Stimulated activated CD8-positive, alpha-beta memory T cell treated with anti-CD3 and anti-CD28 coated beads, Interleukin-7, amount 100 ng/mL, for 24 hours (primary cell): ENCODE measurements at places on chromosomes 2 and 18.

DNA sequence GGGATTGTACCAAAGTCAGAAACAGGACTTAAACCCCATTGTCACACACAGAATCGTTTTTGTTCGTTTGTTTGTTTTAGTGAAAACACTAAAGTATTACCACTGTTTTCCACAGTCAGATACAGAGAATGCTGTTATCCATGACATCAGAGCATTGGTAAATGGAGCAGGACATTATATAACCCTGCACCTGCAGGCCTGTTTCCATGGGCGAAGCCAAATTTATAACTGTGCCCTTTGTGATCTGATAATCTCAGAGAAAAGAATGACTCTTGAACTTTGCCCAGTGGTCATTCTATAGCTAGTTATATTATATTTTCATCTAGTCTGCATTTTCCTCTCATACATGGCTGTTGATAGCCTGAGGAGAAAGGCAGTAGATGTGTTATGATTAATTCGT, 217.6 kb downstream of the TMEM182 start:
- DNase-seq, result no peak

- DNase-seq, result no peak
Measured at GRCh38 chr18:49934457-49934856, 121.1 kb upstream of the ACAA2 start.

DNA sequence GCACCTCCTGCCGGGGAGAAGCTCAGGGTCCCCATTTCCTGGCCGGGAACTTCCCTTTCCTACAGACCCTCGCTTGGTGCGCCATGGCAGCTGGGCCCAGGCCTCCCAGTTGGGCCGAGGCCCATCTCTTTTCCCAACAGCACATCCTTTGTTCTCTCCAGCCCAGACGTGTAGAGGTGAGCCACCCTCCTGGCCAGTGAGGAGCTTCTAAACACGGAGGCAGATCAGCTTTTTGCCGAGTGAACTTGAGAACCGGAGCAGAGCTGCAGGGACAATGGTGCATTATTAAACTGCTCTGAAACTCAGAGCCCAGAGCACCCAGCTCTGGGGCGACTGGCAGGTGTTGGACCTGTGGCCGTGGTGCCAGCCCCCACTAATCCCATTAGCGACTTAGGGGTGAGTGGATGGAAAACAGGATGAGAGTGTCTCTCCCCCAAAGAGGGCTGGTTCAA, 25.4 kb downstream of the SH3BP4 start:
- DNase-seq, result no peak

DNA sequence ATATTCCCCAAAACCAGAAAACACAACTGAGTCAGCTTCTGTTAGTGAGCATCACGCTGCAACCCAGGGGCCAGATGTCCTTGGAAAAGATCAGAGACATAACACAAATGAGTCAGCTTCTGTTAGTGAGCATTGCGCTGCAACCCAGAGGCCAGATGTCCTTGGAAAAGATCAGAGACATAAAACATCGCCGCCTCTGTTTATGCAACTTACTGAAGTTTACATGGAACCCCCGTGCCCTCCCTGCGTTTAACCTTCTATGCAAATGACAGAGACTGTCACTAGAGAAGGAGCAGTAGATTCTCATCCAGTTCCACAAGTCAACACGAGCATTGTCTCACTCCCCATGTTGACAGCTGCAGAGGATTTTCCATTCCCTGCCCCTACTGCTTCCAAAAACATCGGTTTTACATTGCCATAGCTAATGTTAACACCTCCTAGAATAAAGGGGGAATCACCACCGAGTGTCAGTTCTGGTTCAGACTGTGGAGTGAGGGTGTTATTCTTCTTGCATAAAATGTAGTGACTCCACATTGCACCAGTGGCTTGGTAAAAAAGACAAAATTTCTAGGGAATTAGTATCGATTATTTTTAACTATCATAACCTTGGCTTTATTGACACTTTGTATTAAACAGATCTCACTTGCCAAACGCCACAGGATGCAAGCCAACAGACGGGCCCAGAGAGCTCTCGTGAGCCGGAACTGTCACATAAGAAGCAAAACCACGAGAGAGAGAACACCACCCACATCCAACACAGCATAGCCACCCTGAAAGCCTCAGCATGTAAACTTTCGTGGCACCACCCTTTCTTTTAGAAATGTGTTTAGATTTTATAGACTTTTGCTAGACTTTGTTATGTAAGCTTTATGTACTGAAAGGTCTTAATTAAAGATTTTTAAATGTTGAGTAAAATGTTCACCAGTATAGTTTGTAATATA, 87.7 kb downstream of the SH3YL1 start:
- no peak for DNase-seq

DNA sequence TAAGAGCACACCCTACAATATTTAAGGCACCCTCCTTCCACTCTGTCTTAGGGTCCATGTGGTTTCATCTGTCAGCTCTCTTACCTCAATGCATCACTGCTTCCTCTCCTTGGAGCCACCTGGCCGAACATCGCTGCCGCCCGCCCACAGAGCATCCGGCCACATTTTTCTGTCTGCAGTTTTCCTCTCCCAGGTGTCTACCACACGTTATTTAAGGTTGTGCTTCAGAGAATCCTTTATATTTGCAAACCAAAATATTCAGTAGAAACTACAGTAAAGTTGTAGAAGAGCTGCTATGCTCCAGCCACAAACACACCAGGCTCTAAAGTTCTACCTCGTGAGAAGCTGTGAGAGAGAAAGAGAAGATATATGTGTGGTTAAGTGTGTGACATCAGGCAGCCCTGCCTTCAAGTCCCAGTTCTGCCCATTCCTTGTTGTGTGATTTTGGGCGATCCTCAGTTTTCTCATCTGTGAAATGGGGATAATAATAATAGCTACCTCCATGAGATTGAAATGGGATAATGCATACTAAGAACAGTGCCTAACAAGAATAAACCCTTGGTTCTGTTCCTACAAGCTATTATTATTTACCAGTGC, 4.9 kb upstream of the STK17B start:
- DNase-seq, result peak; percentile 55

GRCh38 chr2:124796647-124797046, 771.6 kb downstream of the CNTNAP5 start:
- DNase-seq, result no peak

DNA sequence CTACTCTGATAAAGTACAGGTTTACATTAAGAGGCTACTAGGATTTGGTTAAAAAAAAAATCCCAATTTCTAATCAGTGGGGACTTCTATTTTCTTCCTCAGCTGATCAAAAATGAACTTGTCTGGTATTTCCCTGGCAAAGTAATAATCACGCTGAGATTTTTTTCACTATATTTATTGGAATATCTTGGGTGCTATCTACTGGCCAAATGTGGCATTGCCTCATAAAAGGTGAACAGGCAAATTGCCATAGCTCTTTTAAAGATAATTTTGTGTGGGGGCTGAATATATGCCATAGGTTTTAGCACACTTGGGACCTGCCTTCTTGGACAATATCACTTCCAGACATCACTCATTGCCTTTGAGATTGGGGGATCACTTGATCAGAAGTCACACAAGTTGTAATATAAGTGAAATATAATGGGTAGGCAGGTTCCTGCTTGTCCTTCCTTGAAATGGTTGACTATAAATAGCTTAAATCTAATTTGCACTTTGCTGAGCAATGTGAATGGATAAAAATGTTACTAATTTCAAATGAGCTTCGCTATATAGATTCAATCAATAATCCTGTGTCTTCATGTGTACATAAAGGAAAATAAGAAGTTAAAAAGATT, 7.0 kb upstream of the NXPH2 start:
- no peak for DNase-seq

DNA sequence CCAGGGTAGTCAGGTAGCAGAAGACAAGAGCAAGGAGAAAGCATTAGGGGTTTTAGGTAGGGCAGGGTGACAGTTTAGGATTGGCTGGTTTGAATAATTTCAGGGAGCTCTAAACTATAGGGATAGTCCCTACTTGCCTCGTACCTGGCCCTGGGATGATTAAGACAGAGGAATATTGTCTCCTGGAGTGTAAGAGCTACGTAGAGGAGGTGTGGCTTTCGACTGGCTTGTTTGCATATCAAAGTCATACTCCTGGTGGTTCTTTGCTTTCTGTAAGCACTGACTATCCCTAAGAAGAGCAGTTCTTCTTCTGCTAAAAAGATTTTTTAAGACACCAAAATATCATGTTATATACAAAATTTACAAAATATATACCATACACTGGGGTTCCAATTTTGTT, 1867.4 kb downstream of the SUCLG1 start:
- DNase-seq, result no peak

DNA sequence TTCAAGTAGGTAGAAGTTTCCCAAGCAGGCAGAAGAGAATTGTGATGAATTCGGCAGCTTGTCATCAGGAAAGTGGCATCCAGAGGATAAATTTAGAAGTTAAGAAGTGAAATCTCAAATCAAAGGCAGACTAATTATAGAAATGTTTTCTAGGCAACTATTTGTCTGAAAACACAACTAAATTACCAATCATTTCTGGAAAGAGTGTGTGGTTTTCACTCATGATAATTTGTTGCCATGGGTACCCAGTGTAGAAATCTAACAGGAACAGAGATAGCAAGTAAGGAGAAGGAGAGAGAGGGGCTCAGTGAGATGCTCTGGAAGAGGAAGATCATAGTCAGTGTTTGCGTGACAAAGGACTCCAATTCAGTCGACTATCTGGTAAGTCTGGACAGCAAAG, 208.1 kb downstream of the NCKAP5 start:
- no peak for DNase-seq

GRCh38 chr2:100733391-100734187, 86.3 kb upstream of the NPAS2 start:
- DNase-seq, result no peak

DNA sequence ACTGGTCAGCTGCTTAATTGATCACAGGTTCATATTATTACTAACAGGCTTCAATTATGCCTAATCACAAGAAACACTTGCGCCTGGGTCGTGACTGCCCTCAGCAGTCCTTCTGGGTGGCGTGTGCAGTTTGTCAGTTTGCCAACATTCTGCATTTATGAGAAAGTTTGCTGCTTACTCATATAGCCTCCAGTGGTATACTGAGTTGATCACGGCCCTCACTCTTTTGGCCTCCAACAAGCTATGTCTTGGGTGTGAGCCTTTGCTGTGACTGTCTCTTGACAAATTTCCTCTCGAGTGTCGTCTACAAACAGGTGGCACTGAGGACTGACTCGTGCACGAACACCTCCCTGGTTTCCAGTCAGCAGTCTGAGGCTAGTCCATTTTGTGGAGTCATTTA, 27.3 kb downstream of the DCDC2C start:
- no peak for DNase-seq

DNA sequence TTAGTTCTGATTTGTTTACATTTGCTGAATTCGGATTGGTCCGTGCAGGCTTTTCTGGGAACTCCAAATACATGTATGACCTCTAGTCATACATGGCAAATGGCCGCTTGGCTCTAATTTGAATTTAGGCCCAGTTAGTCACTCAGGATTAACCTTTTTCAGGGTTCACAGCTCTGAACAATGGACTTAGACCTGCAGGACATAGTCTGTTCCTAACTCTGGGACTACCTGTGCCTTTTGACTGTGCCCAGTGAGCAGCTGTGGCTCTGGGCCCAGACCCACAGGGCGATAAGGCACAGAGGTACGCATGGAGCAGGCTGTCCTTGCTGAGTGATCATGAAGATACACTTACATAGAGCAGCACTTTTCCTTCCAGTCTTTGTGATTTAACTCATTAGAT, 28.5 kb downstream of the IL37 start:
- DNase-seq, result no peak

GRCh38 chr18:34639687-34640086, 70.4 kb upstream of the DTNA start:
- no peak for DNase-seq

DNA sequence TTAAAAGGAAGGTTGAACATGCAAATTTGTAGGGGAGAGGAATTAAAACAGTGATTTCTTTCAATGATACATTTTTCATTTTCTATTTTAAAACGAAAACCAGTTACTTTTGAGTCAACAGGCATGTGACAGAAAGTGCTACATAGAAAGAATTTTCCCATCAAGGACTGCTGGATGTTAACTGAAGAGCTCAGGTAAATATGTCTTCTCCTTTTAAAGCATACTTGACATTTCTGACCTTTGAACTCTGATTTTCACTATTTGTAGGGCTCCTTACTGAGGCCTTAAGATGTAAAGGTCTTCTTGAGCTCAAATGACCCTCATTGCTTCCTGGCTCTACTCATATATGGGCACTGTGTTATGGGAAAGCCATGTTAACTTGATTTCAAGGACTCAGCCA, 32.4 kb downstream of the FIGN start:
- DNase-seq, result no peak

DNA sequence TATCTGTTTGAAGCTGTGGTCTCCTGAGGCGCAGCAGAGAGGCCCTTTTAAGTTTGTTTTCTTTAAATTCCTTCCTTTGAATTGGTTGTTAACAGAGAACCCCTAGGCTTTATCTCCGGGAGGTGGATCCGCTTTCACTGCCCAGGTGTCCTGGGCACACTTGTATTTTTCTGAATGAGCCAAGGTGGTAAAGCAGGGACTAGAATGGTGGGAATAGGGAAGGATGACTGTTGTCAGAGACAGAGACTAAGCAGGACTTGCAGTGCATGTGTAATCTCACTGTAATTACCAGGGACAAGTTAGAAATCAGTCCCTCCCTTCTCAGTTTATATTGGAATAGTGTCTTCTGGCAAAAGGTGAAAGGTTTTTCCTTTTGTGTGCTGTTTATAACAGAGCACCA, 72.8 kb downstream of the PHLPP1 start:
- DNase-seq, result no peak

DNA sequence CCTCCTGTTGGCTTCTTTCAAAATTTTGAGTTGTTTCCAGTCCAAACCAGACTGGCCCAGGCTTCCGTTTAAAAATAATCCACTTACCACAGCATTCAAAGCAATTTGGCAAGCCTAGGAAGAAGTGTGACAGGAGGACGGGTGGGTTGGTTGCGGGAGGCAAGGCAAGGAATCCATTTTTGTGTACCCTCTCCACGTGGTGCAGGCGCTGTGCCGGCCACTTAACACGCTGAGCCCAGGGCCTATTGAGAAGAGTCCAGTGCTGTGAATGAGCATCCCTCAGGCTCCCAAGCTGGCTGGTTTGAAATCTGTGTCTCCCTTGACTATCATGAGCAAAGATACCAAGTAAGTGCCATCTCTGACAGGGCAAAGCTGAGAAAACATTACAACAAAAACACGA, 160.9 kb downstream of the NCKAP5 start:
- DNase-seq, result no peak

GRCh38 chr2:11941201-11942177, 195.1 kb downstream of the LPIN1 start:
- DNase-seq, result no peak
